ENCODE measurements at places on chromosomes 2 and 18.

DNA sequence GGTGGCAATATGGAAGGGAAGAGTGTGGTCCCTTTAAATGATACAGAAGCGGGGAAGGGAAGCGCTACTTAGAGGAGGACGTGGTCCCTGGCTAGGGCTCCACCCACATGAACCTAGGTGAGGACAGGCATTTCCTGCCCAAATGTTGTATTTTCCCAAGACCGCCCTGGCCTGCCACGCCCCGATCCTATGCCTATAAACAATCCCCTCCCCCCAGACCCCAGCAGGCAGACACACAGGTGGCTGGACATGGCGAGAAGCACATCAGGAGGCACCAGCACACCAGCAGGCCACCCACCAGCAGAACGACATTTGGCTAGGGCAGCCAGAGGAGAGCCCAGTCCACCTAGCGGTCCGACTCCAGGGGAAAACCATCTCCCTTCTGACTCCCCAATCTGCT is 47.2 kb downstream of the METTL8 start:
- no peak for DNase-seq

DNA sequence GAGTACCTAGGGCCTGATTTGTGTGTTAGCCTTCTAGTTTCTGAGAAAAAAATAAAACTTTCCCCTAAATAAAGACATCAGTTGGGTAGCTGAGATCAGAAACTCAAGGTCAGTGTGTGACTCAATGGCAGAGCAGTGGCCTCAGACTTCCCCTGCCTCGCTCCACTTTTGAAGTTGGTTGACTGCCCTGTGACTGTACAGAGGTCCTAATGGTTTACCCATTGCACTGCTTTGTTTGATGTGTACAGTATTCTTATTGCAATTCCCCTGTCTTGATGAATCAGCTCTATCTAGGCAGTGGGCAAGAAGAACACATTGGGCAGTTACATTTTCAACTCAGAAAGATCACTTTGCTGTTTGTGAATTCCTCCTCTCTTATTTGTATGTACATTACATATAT is 315.7 kb downstream of the KCNS3 start:
- DNase-seq, result no peak

DNA sequence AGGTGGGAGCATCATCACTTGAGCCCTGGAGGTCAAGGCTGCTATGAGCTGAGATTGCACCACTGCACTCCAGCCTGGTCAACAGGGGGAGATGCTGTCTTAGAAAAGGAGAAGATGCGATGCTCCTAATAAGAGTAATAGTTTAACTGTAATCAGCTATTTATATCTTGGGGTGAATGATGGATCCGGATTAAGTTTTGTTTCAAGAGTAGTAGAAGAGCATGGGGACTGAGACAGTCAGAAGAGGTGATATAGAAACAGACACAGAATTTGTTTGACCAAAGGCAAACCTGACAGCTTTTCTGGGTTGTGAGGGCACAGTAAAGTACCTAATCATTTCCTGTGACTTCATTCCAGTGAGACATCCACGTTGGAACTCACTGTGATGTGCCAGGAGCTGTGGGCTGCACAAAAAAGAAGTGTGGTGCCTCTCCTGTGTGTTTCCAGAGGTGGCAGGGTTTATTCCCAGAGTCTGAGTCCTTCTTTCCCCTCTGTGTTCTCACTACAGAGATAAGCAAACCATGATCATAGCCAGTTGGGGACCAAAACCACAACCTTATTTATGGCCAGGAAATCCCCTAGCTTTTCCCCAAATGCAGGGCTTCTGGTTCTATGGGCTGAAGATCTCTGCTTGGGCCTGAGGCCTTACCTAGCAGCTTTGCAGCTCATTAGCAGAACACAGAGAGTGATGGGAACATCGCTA is 113.7 kb downstream of the XRCC5 start:
- DNase-seq, result peak; percentile 11

DNA sequence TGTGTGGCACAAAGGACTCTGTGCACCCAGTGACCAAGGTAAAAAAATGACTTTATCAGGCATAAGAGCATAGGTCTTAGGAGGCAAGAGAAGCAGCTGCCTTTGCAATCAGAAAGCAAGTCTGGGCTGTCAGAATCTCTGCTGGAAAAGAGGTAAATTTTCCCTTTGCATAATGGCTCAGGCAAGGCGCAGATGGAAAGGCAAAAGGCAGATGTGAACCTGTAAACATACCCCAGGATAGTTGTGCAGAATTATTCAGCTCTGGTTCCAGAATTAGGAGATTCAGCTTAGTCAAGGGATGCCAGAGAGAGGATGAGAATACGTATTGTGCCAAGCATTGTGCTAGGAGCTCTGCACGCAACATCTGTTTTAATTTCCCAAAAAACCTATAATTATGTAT is 258.7 kb downstream of the CLIP4 start:
- DNase-seq, result no peak

DNA sequence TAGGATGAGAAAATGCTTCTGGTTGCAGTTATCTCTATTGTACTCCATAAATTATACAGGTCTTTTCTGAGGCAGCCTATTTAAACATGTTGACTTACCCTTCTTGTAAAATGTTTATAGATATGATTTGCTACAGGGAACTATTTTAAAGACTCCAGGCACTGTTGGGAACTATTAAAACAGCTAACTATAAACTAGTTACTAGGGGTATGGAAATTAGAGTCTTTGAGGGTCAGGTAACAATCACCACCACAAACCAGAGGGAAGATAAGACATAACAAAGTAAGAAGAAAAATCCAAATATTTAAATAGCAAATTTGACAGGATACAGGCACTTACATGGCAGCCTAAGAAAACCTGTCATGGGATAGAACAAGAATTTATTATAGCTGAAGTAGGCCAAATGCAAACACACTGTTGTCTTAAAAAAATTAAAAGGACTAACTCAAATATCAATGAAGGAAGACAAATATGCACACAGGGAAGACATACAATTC is 251.0 kb upstream of the CWC22 start:
- DNase-seq, result no peak

DNA sequence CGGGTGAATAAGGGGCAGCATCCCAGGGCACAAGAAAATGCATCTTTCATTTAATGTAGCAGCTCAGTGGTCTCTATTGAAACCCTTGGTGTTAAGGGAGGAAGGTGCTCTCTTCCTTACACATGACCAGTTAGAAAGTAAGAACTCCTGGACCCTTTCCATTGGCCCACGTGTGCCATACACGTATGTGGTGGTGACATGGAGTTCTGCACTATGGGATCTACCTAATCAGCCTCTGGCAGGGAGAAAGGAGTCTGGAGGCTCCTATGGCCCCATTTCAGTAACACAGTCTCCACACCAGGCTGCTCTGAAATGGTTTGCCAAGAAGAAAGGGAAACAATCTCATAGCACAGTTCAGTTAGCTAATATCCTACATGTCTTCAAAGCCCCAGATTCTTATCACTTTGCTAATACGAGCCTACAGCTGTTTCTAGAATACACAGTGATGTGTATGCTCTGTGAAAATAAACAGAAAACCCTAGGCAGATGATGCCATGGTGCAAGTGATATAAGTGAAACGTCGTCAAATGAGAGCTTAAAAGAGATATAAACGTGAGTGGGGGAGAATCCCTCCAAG is 7.0 kb downstream of the EFEMP1 start:
- no peak for DNase-seq

DNA sequence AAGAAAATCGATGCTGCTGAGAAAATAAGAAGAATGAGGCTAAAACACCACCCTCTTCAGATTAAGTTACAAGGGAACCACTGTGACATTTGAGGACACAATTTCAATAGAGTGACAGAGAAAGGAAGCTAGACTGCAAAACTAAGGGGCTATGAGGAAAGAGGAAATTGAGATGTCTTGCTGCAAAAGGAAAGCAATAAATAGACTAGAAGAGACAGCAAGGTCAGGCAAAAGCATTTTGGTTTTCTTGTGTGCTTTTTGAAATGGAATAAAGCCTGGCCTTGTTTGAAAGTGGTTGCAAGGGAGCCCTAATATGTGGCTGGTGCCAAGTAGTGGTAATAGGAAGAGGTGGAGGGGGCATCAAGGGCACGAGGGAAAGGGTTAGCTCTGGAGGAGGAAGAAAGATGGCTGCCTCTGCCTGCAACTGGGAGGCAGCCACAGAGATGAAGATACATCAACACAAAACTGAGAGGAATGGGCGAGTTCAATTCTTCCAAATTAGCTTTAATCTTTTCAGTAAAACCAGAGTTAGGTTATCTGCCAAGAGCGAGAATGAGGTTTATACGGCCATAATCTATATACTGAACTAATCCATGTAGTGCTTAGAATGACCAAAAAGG is 1.2 kb upstream of the MRO start:
- no peak for DNase-seq

GRCh38 chr2:191316246-191316994 is 71.2 kb downstream of the MYO1B start:
- DNase-seq, result no peak

DNA sequence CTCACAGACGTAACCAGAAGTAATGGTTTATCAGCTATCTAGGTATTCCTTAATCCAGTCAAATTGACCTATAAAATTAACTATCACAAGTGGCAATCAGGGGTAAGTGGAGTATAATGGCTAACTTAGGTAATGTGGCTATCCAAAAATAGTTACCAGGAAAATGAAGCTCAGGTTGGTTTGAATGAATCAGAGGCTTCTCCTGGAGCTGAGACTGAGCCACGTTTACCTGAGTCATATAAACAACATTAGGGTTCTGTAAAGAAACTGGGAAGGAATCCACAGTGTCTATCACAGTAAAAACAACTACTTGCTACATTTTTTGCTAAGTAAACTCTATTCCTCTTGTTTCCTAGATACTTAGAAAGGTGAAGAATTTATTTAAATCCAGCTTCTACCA is 236.0 kb upstream of the SPHKAP start:
- peak; percentile 3 for DNase-seq

DNA sequence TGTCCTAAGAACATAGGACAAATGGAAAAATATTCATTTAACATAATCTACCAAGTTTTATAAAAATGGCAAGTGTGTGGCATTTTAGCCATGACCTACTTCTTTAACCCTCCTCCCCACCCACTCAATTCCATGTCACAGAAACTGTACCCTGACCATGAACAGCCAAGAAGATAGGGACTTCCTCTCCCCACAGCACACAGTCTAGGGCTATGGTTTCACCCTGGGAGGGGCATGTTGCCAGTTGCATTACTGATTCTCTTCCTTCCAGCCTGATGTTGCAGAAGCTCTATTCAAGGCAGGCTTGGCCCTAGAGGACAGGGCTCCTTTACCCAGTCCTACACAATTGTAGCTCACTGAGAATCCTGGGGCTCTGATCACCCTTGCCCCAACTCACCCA is 153.6 kb upstream of the KLF7 start:
- no peak for DNase-seq

GRCh38 chr2:31202041-31202440 is 15.3 kb downstream of the CAPN14 start:
- DNase-seq, result no peak

- DNase-seq, result no peak
These were observed 71.4 kb upstream of the MBOAT2 start for GRCh38 chr2:9074930-9075329.

GRCh38 chr2:168884975-168885374 is 5.3 kb downstream of the SPC25 start:
- no peak for DNase-seq

DNA sequence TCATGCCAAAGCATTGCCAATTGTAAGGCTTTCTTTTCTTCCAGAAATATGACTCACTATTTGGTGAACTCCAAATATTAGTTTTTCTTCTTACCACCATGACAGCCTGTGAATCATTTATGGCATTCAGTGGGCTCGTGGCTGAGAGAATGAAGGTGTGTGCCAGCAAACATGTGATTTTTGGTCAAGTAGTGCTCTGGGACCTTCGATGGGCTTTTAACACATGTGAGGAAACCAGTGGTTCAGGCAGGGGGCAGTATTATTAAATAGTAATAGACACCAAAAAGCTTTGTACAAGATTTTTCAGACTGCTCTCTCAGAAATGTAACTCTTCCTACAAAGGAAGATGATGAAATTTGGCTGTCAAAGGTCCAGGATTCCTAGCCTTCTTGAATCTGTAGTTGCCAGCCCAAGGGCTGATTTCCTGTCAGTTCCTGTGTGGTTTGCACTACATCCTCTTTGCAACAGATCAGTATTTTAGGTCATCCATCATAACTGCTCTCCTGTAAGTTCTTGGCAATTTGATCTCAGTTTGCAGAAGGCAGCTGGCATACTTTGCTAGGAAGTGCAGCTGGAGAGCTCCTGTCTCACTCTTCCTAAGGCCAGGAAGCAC is 64.3 kb downstream of the BABAM2 start:
- DNase-seq, result peak; percentile 91

GRCh38 chr2:152114366-152114765 is 15.5 kb upstream of the CACNB4 start:
- no peak for DNase-seq

- DNase-seq, result no peak
These were observed 435.9 kb downstream of the TSN start for GRCh38 chr2:122191331-122191730.

DNA sequence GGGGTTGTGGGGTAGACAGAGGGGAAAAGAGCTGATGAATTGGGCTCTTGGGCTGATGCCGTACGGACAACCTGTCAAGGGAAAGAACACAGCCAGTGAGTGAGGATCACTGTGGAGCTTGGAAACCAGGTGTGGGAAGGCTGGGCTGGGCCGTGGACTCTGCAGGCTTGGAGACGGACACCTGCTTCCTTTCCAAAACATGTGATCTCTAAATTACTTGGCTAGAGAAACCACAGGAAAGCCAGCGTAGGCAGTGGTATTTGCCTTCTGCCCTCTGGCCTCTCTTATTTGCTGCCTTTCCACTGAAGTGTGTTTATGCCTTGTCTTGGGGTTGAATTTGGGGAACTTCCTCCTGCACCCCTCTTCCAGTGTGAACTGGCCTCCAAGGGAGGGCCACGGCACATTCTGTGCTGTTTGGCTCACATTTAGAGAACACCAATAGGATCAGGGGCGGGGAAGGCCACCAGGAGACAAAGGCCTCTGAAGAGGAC is 267.7 kb downstream of the PRKCE start:
- DNase-seq, result no peak

Data from HFF-Myc (cell line).